ENCODE measurements at places on chromosomes 16 and 17.

- DNase-seq = peak; percentile 3
Observed at GRCh38 chr17:19306160-19307111, 56.1 kb downstream of the B9D1 start.

DNA sequence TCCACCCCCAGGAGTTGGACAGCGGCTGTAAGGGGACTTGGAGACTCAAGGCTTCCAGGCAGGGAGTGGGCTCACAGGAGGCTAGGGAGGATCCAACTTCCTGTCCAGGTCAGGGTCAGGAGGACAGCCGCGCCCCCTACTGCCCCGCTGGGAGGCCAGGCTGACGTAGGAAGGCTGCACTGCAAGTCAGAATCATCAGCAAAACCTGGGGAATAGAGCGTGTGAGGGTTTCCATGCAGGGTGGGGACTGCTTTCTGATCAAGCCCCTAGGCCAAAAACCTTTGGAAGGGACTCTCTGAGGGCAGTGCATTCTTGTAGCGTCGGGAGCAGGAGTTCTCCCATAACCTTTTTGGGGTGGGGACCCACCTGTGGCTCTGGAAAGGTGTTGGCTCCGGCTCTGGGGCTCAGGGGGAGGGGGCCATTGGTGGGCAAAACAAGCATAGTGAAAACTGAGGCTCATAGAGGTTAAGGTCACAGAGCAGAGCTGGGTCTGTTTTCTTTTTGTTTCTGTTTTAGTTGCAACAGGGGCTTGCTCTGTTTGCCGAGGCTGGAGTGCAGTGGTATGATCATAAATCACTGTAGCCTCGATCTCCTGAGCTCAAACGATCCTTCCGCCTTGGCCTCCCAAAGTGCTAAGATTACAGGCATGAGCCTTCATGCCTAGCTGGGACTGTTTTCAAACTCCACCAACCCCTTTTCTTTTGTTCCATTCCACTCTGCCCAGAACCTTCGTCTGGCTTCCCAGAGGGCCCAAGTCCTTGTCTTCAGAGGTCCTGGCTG, 22.1 kb downstream of the RAI1 start:
- no peak for DNase-seq

- no peak for DNase-seq
Observed at GRCh38 chr17:17668775-17669579, 12.3 kb upstream of the RAI1 start.

DNA sequence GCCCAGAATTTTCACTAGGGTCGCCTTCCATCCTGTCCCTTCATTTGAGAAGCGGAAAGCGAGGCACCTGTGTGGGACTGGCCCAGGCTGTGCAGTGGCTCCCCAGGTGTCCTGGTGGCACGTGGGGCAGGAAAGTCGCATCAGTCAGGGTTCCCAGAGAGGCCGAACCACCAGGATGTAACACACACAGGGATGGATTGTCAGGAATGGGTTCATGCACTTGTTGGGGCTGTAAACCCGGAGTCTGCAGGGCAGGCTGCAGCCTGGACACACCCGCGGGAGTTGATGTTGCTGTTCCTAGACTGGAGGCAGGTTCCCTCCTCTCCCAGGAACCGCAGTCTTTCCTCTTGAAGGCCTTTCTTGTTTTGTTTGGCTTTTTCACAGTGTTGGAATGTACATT, 30.7 kb upstream of the RPTOR start:
- no peak for DNase-seq

DNA sequence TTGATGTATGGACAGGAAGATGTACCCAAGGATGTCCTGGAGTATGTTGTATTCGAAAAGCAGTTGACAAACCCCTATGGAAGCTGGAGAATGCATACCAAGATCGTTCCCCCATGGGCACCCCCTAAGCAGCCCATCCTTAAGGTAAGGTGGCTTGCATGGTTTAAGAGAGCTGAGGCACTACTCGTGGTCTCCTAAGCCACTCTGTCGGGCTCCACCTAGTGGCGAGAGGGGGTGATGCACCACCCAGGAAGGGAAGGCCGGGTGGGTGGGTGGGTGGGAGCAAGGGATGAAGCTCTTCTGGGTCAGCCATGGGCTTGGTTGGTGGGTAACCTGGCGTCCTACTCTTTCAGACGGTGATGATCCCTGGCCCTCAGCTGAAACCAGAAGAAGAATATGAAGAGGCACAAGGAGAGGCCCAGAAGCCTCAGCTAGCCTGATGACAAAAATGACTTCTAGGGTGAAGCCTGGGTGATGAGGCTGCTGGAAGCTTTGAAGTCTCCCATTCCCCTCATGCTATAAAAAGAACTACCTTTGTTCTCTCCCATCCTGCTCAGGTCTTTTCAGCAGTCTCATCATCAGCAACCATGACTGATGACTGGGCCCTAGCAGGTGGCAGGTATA, 21.5 kb downstream of the GPR179 start:
- DNase-seq = peak; percentile 38

GRCh38 chr16:83698964-83699363, 108.8 kb upstream of the HSBP1 start:
- no peak for DNase-seq

- DNase-seq = no peak
Observed at GRCh38 chr16:51328733-51329132, 177.7 kb upstream of the SALL1 start.

DNA sequence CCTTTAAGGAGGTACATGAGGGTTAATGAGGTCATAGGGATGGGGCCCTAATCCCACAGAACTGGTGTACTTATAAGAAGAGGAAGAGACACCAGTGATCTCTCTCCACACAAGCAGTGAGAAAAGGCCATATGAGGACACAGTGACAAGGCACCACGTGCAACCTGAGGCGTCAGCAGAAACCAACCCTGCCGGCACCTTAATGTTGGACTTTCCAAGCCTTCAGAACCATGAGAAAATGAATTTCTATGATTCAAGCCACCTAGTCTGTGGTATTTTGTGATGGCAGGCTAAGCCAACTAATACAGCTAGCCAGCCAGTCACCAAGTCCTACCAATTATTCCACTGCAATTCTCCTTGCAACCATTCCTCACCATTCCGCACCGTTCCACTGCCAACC, 39.5 kb downstream of the COPRS start:
- no peak for DNase-seq

GRCh38 chr17:45347444-45347843, 30.6 kb upstream of the MAP3K14 start:
- DNase-seq = no peak

DNA sequence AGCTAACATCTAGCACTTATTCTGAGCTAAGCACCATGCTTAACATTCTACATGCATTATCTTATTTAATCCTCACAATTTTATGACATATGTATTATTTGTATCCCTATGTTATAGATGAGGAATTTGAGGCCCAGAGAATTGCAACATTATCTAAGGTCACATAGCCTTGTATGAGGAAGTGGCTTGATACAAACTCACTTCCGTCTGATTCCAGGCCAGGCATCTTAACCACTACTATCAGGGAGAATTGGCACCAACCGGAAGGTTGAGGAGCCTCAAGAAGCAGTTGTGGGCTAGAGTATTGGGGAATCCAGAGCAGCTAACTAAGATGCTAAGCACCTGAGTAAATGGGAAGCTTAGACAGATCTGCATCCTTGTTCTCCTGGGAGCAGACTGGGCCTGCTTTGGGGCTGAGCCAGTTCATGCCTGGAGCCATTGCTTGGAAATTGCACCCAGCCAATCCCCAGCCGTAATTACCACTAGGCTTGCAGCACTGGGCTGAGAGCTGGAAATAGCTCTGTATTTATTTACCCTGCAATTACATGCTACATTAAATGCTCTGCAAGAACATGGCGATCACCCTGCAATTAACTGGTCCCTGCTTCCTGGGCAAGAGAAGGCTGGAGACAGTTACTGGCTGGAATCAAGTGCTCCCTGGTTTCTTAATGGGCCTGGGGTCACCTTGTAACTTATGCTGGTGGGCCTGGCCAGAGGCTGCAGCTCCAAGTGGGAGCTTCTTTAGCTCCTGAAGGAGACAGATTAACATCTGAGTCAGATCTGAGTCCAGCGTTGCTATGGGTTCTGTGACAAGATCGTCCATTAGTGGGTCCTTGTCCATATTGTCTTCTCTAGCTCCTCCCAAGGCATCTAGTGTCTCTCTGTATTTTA, 273.1 kb upstream of the CCL2 start:
- no peak for DNase-seq

GRCh38 chr17:74935585-74936469, at the start of gene OTOP3:
Gene OTOP3 (plus strand): TSS chr17:74935898. CDS start chr17:74935922, 24 bp downstream.
- no peak for DNase-seq

GRCh38 chr17:67178555-67178954, 66.4 kb downstream of the HELZ start:
- no peak for DNase-seq

- DNase-seq = no peak
Observed at GRCh38 chr17:12973496-12974004, 44.3 kb downstream of the ELAC2 start.

- peak; percentile 60 for DNase-seq
Observed at GRCh38 chr17:39197380-39198185, at the start of gene CACNB1. Gene CACNB1 (minus strand): TSS chr17:39197669. CDS start chr17:39197495, 174 bp downstream.

- no peak for DNase-seq
Observed at GRCh38 chr16:2692251-2692947, 10.1 kb downstream of the KCTD5 start.

GRCh38 chr16:66493490-66494401, 56.2 kb downstream of the TK2 start:
- no peak for DNase-seq

DNA sequence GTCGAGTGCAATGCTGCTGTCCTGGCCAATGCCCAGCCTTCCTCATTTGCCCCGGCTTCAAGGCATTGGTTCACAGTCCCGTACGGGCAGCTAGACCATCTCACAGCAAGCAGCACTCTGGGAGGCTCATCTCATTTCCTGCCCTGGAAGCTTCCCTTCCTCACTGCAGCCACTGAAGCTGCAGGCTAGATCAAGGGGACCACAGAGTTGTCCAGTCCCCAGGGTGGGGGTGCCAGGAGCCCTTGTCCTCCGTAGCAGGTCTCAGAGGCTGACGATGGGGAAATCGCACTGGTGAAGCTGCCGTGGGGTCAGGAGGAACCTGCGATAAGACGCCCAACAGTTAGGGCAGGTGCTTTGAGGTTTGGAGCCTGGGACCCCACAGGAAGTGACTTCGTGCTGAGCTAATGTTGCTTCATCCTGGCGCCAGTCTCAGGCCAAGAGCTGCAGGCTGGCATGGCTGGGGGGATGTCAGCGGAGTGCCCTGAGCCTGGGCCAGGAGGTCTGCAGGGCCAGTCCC, at the start of gene SPNS3:
SPNS3 (plus strand) TSS at position 426 of the 517 bp plus-strand sequence; CDS start at position 454, 28 bp downstream.
- DNase-seq = peak; percentile 34

- no peak for DNase-seq
Observed at GRCh38 chr16:75202069-75202590, 4.8 kb downstream of the CTRB2 start.

- DNase-seq = no peak
Observed at GRCh38 chr16:84741340-84741830, 41.6 kb downstream of the USP10 start.

DNA sequence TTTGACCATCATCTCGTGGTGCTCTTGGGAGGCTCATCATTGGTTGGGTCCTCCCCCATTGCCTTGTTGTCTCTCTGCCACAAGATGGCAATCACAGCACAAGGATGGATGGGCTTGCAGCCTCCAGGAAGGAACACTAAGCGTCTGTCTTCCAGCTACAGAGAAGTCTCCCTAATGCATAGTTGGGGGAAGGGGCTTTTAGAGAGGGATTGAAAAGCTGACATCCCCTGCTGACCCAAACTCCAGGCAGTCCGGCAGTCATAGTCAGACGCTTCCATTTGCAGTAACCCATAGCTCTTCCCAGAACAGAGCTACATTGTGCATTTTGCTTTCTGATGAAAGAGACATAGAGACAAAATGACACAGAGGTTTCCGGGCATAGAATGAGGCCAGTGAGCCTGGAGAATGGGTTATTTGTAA, 111.4 kb downstream of the UTP18 start:
- peak; percentile 6 for DNase-seq

DNA sequence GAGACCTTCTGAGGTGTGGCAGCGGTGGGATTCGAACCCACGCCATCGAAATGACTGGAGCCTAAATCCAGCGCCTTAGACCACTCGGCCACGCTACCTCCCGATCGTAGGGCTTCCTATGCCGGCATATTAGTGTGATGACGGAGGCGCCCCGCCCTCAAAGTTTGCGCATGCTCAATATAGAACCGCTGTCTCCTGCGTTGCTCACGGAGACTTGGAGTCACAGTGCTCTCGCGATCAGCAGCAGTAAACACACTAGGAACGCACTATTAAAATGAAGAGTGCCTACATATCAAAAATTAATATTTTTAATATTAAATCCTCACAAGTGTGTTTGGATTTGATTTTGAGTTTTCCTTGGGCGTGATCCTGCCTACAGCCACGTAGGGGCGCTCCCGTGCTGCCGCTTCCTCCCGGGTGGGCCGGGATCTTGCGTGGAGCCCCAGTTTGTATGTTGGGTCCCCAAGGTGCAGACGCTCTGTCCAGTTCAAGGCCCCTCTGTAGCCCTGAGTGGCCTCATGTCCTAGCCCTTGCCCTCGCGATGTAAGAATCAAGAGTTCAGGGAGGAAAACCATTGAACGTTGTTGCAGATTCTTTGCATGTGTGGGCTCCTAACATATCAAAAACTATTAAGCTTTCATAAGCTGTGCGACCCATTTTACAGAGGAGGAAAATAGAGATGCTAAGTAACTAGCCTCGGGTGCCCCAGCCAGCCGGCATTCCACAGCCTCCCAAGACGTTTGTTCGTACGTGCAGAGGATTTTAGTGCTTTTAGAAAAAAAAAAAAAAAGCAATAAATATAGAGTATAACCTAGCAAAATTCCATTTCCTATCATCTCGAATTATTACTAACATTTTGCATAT, 10.2 kb upstream of the EEF2K start:
- peak; percentile 82 for DNase-seq

DNA sequence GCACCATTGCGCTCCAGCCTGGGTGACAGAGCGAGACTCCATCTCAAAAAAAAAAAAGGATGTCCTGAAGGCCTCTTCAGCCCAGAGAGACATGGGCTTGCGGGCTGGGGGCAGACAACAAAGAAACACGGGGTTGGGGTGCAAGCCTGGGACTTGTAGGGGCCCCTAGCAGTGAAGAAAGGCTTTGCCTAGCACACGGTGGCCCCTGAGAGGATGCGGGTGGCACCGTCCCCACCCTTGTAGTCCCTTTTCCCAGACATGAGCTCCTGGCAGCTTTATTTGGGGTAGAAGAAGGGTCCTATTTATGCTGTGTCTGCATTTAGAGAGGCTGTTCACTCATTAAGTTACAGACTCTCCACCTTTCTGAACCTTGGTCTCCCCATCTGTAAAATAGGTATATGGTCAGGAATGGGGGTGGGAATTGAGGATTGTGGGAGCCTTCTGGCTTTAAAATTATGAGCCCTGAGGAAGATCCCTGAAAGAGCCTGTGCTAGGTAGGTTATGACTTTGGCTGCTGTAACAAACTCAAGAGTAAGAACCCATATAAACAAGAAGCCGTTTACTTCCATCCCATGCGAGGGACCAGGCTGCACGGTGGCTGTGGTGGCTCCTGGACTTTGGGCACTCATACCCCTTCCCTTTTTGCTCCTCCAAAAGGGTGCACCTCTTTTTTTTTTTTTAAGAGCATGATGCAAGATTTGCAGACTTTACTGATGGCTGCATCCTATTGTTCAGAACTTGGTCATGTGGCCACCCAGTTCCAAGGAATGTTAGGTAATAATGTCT, 20.6 kb upstream of the ADGRG1 start:
- no peak for DNase-seq

- no peak for DNase-seq
Observed at GRCh38 chr17:76370261-76370993, 14.0 kb upstream of the SPHK1 start.

All from stimulated activated CD8-positive, alpha-beta memory T cell treated with anti-CD3 and anti-CD28 coated beads, Interleukin-15, amount 100 ng/mL, for 48 hours (primary cell).